Stimulated activated CD8-positive, alpha-beta memory T cell treated with anti-CD3 and anti-CD28 coated beads, Interleukin-7, amount 100 ng/mL, for 24 hours (primary cell): ENCODE measurements at places on chromosomes 16 and 17.

- no peak for DNase-seq
These were observed 5.8 kb downstream of the FBXO47 start for GRCh38 chr17:38961413-38961812.

GRCh38 chr16:85162478-85163277 is 50.4 kb upstream of the CIBAR2 start:
- DNase-seq = no peak

GRCh38 chr16:12529582-12529981 is 274.1 kb downstream of the CPPED1 start:
- DNase-seq = no peak

- no peak for DNase-seq
These were observed 46.4 kb upstream of the CDH13 start for GRCh38 chr16:82580298-82580890.

DNA sequence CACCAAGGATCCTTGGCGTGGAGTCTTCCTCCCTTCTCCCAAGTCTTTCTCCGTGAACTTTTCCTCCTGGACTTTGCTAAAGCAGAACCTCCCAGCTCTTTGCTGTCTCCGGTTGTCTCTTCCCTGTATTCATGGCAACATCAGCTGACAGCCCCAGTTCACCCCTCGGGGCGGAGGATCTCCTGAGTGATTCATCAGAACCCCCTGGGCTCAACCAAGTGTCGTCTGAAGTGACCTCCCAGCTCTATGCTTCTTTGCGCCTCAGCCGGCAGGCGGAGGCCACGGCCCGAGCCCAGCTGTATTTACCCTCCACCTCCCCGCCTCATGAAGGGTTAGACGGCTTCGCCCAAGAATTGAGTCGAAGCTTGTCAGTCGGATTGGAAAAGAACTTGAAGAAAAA is 943 bp downstream of the CNTROB start:
- DNase-seq = no peak

DNA sequence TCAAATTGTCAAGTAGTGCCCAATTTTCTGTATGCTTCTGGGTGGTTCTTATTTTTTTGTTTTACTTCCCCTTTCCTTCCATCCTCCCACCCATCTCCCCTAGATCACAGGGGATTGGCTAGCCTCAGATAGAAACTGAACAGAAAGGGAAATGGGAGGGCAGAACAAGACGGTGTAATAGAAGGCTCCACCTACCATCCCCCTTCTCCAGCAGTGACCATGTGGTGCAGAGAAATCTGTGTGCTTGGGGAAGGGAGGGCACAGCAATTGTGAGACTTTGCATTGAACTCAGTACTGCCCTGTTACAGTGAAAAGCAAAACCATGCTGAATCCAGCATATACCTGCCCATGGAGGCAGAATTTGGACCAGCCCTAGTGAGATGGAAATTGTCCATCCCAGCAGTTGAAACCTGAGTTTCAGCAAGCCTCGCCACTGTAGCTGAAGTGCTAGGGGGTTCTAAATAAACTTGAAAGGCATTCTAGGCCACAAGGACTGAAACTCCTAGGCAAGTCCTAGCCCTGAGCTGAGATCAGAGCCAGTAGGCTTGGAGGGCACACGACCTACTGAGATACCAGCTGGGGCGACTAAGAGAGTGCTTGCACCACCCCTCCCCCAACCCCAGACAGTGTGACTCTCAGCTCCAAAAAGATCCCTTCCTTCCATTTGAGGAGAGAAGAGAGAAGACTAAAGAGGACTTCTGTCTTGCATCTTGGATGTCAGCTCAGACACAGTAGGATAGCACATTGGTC is 5.2 kb downstream of the SLFN11 start:
- no peak for DNase-seq

DNA sequence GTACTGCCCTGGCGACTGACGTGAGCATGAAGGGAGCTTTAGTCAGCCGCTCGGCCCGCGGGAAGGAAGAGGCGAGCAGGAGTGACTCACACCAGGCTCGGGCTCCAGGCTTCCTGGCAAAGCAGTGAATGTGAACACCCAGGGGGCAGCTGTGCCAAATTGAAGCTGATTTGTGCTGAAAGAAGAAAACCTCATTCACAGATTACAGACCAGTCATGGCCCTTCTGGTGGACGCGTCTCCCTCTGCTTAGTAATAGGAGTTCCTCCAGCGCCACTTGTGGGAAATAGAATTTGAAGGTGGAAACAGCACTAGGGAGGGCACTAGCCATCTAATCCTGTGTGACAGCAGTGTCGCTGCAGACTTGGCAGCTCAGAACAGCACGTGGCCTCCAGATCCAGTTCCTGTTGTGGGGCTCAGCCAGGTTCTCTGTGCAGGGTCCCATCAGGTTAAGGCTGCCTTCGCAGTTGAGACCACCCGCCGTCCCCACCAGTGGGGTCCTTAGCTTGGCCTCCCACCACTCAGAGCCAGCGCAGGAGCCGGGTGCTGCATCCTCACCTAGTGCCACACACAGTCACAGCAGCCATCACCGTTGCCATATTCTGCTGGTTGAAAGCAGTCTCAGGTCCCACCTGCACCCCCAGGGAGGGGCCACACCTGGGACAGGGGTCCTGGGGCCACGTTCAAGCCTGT is 164.5 kb upstream of the CHMP6 start:
- DNase-seq = no peak

DNA sequence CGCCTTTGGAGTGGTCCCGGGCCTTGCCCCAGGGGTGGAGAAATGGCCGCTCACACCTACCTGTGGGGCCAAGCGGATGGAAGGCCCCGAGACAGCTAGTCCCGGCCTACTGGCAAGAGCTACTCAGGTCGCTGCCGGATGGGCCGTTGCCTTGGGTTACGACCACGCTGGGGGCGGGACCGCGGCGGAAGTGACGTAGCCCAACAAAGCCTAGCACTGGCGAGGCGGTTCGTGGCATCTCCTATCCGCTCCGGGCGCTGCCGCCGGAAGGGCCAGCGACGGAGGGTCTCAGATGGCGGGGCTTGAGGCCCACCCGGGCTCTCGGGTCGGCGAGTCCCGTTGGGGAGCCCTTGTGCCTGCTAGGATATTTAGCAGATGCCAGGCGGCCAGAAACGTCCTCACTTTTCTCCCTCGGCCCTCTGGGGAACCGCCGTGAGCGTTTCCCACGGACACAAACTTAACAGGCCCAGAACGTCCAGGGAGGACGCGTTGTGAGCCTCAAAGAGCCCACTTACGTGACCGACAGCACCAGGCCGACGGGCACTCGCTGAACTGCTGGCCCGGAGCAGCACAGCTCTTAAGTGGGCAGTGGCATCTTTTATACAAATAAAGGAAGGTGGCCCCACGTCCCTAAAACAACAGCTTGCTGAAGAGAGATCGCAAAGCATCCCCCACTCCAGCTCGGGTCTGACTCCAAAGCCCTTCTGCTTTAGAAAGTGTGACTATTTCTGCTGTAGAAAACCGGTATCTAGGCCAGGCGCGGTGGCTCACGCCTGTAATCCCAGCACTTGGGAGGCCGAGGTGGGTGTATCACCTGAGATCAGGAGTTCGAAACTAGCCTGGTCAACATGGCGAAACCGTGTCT is at the start of gene C16orf46:
Gene C16orf46, minus strand, starts transcription at position 163 of the 865 bp plus-strand sequence. CDS start 13,283 bp downstream, outside the sequence.
- peak; percentile 98 for DNase-seq

DNA sequence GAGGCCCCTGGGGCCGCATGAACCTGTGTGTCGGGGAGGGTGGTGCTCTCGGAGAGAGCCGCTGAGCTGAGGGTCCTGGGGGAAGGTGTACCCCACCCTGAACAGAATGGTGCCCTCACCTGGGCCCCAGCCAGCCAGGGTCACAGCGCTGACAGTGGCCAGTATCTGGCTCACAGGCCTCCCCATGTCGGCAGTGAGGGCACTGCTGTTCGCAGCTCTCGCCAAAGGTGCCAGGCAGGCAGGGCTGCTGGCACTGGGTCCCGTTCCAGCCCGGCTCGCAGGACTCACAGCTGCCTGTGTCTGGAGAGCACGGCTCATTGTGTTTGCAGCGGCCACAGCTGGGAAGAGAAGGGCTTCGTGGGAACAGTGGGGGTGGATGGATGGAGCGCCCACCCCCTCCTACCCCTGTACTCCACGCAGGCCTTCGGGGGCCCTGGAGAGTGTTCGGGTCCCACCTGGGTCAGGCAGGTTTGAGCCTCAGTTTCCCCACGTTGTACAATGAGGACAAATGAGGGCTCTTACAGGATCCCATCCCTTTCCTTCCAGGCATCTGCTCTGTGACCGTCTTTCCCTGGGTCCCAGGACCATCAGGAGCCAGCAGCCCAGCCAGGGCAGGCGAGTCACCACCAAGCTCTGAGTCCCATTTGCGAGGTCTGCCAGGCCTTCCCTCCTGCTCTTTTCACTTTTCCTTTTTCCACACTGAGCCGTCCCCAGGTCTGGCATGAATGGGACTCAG is 5.0 kb downstream of the SCARF1 start:
- no peak for DNase-seq

DNA sequence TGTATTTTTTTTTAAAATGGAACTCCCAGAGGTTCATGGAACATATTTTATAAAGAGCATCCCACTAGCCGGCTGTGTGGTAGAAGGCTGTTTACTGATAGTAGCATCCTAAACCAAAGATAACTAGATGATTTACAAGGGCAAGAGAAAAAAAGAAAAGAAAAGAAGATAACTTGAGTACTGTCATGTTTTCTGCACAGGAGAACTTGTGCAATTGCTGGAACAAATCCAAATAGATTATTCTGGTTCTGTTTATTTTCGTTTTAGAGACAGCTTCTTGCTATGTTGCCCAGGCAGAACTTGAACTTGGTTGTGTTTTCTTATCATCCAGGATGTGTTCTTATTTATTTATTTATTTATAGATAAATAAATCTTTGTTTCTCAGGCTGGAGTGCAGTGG is 20.9 kb upstream of the PPM1D start:
- no peak for DNase-seq

GRCh38 chr16:20683812-20684211 is 13.7 kb downstream of the ACSM1 start:
- DNase-seq = no peak

GRCh38 chr16:64417711-64418227 is 704.1 kb downstream of the CDH11 start:
- no peak for DNase-seq

DNA sequence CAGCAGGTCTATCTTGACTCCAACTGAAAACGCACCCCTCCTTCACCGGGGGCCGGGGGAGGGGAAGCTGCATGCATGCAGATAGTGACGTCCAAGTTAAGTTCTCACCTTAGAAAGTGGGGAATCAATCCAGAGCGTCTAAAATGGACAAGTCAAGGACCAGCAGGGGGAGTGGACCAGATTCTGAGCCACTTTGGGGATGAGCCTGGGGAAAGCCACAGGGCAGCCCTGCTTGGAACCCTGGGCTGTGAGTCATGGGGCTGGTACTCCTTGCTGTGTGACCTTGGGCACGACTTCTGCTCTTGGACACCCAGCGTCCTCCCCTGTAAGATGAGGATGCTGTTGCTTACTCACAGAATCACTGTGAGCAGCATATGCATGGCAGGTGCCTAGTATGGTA is 9.1 kb downstream of the TNFRSF13B start:
- DNase-seq = no peak

GRCh38 chr17:79556271-79556670 is 54.6 kb downstream of the RBFOX3 start:
- no peak for DNase-seq
